T-cell (primary cell): ENCODE measurements at places on chromosomes 16 and 17.

GRCh38 chr17:67730731-67731130, 13.0 kb downstream of the NOL11 start:
- DNase-seq, result no peak

GRCh38 chr16:820748-821147, 20.2 kb upstream of the GNG13 start:
- DNase-seq, result no peak

GRCh38 chr17:37532756-37533155, 43.1 kb downstream of the DUSP14 start:
- DNase-seq, result no peak

- DNase-seq, result no peak
Measured at GRCh38 chr16:84003038-84003437, 35.0 kb downstream of the NECAB2 start.

DNA sequence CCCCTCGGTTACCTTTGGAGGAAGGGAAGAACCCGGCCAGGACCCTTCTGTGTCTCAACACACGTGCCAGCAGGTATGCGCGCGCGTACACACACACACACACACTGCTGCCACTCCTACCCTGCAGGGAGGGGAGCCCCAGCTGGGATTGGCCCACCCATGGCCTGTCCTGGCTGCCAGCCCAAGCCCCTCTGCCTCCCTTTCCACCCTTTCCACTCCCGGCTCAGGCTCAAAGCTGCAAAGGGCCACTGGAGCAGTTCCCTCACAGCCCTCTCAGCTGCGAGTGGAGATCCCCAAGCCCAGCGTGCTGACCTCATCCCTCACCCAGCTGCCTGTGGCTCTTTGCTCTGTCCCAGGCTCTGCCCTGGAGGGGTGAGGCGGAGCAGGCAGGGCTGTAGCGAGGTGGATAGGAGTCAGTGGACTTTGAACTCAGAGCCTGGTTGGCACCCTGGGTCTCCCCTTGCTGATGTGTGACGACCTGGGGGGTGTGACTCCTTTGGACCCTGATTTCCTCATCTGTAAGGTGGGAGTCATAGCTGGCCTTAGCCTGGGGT, 14.5 kb downstream of the KIF19 start:
- DNase-seq, result no peak

DNA sequence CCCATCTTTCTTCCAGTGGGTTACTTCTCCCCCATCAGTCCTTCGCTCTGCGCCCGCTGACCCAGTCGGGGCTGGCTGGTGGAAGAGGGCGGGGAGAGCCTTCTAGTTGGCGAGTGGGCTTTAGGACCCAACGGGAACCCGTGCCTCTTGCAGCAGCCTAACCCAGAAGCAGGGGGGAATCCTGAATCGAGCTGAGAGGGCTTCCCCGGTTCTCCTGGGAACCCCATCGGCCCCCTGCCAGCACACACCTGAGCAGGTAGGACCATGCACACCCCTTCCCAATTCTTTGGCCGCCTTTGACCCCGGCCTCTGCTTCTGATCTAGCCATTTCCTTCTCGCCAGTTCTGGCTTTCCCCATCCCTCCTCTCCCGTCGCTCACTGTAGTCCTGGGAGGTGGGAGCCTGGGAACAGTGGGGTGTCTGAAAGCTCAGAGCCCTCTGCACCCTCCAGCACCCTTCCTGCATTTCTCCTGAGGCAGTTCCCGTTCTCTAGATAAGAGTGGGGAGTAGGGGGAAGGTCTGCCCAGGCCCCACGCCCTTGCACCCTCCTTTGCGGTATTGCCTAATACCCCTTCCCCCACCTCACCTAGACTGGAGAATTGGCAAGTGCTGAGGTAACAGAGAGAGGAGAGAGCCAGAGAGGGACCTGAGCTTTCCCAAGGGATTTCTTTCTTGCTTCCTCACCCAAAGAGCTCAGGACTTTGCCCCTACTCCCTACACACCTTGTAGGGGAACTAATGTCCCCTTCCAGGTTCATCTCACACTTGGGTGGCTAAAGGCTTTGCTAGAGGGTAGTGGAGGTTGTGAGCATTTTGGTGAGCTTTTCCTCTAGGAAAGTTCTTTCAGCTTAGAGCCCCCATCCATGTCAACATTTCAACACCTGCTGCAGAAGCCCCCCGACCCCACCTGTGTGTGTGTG, at the start of gene RARA:
Gene RARA (plus strand): TSS at position 150 of the 918 bp plus-strand sequence. CDS start 22,039 bp downstream, outside the sequence.
- DNase-seq, result no peak

- no peak for DNase-seq
Measured at GRCh38 chr16:57150682-57151330, 35.0 kb downstream of the PSME3IP1 start.

DNA sequence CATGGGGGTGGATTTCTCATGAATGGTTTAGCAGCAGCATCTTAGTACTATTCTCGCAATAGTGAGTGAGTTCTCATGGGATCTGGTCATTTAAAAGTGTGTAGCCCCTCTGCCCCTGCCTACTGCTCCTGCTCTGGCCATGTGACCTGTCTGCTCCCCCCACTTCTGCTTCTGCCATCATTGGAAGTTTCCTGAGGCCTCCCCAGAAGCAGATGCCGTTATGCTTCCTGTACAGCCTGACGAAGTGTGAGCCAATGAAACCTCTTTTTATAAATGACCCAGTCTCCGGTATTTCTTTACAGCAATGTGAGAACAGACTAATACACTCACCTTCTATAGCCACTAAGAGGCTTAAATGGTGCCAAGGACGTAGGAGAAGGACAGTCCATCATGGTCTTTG, 51.5 kb downstream of the NOL11 start:
- no peak for DNase-seq

DNA sequence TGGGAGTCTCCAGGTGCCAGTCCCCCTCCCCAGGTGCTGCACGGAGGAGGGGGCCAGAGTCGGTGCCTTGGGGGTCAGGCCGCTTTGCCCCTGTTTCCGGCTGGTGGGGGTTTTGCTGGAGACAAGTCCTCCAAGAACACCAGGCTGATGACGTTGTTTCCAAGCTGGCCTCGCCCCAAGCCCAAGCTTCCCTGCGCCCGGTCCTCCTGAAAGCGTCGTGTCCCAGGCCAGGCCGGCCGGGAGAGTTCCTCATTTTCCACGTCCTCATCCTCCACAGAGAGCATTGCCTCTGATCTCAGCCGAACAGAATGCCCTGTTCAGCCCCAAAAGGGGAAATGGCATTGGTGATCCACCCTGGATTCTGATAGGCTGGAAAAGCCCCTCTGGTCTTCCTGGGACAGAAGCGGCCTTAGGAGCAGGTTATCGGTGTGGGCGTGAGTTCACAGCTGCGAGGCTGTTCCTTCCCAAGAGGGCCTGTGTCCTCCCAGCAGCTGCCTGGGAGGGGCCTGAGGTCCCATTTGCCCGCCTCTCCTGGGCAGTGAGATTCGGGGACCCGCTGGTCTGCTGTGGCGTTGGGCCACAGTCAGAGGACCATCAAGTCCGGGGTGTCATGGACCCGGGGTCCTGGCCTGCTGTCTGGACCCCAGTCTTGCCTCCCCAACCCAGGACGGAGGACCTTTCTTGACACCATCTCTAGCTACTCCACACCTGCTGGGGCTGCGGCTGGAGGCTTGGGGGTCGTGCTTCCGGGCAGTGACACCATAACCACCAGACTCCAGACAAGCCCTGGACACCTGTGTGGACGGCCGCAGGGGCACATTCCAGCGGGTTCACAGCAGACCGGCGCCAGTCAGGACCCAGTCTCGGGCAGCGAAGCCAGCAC, 7.1 kb downstream of the SOX8 start:
- DNase-seq, result no peak

GRCh38 chr17:17915183-17915582, 57.0 kb downstream of the TOM1L2 start:
- no peak for DNase-seq

GRCh38 chr16:86231996-86232350, 278.4 kb upstream of the FOXF1 start:
- no peak for DNase-seq

- DNase-seq, result no peak
Measured at GRCh38 chr16:11109566-11109965, 146.4 kb downstream of the SOCS1 start.

DNA sequence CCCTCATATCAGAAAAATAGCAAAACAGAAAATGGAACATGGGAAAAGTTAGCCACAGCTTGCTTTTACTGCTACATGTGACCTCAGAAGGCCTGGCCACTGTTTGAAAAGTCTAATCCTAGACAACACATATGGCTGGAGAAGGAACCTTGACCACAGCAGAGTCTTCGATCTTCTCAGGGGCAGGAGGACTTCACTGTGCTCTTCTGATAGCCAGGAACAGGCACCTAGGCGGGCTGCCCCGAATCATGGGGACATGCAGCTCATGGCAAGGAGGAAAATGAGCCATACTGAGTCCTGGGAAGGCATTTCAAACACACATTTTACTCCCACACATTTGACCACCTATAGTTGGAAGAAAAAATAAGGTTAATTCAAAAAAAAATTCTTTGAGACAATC, 31.1 kb upstream of the ADORA2B start:
- no peak for DNase-seq

DNA sequence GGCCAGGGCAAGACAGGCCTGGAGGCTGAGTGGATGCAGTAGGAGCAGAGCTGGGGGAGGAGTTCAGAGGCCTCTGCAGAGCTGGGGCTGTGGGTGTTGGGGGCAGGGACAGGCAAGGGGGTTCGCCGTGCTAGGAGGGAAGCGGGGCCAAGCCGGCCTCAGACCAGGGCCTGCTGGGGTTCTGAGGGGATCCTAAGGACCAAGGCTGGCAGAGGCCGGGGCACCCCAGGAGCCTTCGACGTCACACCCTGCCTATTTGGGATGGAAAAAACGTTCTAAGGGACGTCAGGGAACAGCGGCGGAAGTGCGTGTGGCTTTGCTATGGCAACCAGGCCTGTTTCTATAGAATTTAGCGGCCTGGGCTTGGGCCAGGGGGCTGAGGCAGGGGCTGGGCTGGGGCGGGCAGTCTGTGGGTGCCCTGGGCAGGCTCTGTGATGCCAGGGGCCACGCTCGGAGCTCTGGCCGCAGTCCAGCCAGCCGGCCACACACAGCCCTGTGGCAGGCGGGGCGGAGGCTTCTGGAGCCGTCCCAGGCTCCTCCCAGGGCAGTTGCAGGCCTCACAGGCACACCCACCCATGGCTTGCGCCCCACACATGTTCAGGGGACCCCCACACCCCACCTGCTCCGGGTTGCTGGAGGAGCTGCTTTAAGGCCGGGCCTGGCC, 3.7 kb downstream of the TRAF7 start:
- DNase-seq, result no peak

DNA sequence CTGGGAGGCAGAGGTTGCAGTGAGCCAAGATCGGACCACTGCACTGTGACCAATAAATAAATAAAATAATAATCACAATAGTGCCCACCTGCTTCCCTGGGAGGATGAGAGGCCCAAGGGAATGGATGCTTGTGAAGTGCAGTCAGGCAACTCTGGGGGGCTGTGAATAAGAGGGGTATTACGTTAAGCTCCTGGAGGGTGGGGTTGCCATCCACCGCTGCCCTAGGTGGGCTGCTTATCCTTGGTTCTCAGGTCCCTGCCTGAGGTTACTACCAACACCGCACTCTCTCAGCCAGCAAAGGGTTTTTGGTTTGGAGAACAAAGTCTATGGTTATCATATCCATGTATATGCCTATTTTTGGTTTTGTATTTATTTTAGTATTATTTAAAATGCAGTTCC, 48.6 kb upstream of the CBFA2T3 start:
- DNase-seq, result no peak

- no peak for DNase-seq
Measured at GRCh38 chr17:17978481-17979424, 6.1 kb downstream of the DRC3 start.

GRCh38 chr16:56950881-56951771, 10.6 kb upstream of the CETP start:
- DNase-seq, result peak; percentile 33

- no peak for DNase-seq
Measured at GRCh38 chr16:57663917-57664661, 4.0 kb upstream of the ADGRG3 start.

- no peak for DNase-seq
Measured at GRCh38 chr16:31700200-31700529, 172.5 kb downstream of the AHSP start.

- DNase-seq, result no peak
Measured at GRCh38 chr17:74215342-74215727, 2.0 kb downstream of the TTYH2 start.

DNA sequence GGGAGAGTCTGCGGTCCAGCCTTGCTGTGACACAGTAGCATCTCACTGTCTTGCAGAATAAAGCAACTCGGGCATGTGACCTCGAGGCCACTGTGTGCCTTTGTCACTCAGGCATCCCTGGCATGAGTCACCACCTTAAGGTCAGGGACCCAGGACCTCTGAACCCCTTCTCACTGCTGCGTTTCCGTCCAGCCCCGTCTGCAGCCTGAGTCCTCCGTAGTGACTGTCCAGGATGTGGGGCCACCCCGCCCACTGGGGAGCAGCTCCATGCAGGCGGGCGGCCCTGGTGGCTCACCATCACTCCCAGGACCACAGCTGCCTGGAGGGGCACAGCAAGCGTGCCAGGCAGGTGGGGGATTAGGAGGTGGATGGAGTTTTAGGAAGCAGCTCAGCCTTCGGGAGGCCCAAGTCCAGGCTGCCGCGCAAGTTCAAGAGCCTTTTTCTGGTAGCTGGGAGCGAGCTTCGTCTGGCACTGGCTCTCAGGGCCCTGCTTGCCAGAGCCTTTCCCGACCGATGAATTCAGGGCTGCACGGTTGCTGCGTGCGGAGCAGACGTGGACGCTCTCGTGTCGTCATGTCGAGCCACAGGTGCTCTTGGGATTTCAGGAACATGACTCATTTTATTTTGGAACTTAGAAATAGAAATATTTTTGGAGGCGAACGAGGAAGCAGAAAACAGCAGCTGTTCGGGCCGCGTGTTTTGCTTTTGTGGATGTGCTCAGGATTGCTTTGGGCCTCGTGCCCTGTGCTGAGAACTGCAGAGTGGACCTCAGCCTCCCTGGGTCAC, 16.8 kb downstream of the KCTD5 start:
- no peak for DNase-seq

DNA sequence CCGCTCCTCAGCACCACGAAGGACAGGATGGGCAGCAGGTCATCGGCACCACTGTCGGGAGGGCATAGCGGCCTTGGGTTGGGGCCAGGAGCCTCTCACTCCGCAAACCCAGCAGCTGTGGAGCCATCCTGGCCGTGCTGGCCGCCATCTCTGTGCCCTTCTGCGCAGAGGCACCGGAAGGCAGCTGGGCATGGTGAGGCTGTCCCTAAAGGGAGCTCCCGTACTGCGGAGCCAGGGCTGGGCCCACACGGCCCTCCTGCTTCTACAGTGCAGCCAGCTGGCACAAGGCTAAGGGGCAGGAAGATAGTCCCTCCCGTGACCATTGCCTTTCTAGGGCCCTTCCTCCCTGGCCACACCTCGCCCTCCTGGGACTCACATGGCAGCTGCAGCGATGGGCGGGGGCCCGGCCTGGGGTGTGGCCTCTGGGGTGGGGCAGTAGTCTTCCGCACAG, 7.0 kb upstream of the SPATA2L start:
- no peak for DNase-seq

GRCh38 chr16:82834151-82834815, 207.5 kb downstream of the CDH13 start:
- DNase-seq, result no peak

- DNase-seq, result peak; percentile 67
Measured at GRCh38 chr17:2025220-2025621, at the start of gene RTN4RL1. TSS of gene RTN4RL1 (minus strand) at chr17:2025334. CDS start at chr17:2024865, 469 bp downstream.
